ENCODE measurements at places on chromosomes 1 and 21.

DNA sequence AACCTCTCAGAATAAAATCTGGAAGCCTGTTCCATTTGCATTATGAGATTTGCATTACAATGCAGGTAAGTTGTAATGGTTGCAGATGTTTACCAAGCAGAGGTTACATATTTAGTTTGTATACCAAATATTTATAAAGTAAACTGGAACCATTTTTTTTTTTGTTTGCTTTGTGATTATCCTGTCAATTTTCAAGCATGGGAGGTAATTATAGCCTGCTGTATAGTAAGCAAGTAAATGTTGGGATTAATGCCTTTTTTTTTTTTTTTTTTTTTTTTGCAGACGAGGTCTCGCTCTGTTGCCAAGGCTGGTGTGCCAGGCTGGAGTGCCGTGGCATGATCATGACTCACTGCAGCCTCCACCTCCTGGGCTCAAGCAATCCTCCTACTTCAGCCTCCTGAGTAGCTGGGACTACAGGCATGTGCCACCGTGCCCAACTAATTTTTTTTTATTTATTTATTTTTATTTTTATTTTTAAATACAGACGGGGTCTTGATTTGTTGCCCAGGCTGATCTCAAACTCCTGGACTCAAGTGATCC, 21.0 kb downstream of the NFYC start:
- DNase-seq, result no peak

DNA sequence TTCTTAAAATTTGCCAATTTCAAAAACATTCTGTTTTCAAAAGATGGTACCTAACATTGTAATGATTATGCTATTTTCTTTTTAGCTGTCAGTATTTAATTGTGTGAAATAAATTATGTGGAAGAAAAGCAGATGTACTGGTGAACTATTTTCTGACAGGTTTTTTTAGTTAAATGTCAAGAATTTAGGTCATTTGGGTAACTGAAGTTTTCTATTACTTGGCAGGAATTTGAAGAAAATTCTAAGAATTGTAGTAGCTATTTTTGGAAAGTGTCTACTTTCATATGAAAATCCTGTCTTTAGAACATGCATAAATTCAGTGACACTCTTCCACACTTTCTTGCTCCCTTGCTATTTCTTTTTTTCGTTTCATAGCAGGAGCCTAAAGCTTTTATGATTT, 28.5 kb upstream of the PTPRC start:
- no peak for DNase-seq

GRCh38 chr1:119347858-119348257, 20.7 kb upstream of the HAO2 start:
- DNase-seq, result no peak

- DNase-seq, result no peak
Observed at GRCh38 chr1:90354704-90355103, 359.8 kb downstream of the ZNF326 start.

- no peak for DNase-seq
Observed at GRCh38 chr1:95553595-95553994, 319.6 kb downstream of the RWDD3 start.

- no peak for DNase-seq
Observed at GRCh38 chr1:40772146-40772955, 11.2 kb upstream of the KCNQ4 start.
